ENCODE measurements at places on chromosomes 4 and X.

GRCh38 chr4:120826449-120826848 is 96.1 kb downstream of the PRDM5 start:
- H3K27ac ChIP-seq: no peak overlapping the region
- peaks cover 2% of the 10 kb centered on the region for H3K27me3 ChIP-seq
- H3K4me3 ChIP-seq: no peak overlapping the region
- H3K4me1 ChIP-seq: no peaks in the 10 kb centered on the region

GRCh38 chr4:99861120-99861905 is 32.9 kb downstream of the LAMTOR3 start:
- DNase-seq: no peak
- no peaks in the 10 kb centered on the region for H3K27me3 ChIP-seq
- no peaks in the 10 kb centered on the region for H3K36me3 ChIP-seq
- H3K27ac ChIP-seq: no peak overlapping the region
- H3K4me1 ChIP-seq: no peaks in the 10 kb centered on the region
- H3K4me3 ChIP-seq: no peak overlapping the region

- H3K27me3 ChIP-seq: no peaks in the 10 kb centered on the region
- no peak for DNase-seq
- H3K4me1 ChIP-seq: no peaks in the 10 kb centered on the region
Observed at GRCh38 chrX:146154191-146154590, 336.6 kb downstream of the SLITRK2 start.

DNA sequence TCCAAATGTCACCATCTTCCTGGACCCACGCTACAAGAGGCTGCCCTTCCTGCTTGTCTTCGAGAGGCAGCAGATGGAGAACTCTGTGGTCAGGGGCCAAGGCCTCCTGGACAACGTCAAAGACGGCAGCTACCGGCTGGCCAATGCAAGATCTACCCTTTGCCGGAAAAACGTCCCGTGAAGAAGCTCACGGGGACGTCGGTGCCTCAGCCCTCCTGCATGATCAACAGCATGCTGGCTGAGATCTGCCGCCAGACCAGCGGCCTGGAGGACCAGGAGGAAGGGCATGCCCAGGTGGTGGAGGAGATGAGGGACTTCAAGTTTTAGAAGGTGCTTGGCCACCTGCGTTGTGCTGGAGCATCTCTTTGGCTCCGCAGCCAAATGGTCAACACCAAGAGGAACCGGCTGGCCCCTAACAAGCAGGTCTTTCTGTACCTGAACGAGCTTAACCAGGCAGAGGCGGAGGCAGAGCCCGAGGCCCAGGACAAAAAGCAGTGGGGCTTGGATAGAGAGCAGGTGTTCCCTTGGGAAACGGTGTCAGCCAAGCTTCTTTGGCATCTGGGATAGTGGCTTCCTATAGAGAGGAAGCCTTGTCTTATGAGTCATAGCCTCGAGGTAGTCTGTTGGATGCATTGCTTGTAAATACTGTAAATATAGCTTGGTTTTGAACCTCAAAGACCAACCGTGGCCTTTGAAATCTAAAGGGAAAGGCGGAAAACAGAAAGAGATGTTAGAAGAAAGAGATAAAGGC is 94.8 kb upstream of the ELOVL6 start:
- no peaks in the 10 kb centered on the region for H3K36me3 ChIP-seq
- H3K4me3 ChIP-seq: no peak overlapping the region
- H3K27ac ChIP-seq: no peak overlapping the region
- H3K27me3 ChIP-seq: no peaks in the 10 kb centered on the region
- no peaks in the 10 kb centered on the region for H3K4me1 ChIP-seq

- H3K4me3 ChIP-seq: no peak overlapping the region
- DNase-seq: no peak
- H3K36me3 ChIP-seq: no peaks in the 10 kb centered on the region
Observed at GRCh38 chr4:68617003-68617698, 41.0 kb upstream of the UGT2B17 start.

DNA sequence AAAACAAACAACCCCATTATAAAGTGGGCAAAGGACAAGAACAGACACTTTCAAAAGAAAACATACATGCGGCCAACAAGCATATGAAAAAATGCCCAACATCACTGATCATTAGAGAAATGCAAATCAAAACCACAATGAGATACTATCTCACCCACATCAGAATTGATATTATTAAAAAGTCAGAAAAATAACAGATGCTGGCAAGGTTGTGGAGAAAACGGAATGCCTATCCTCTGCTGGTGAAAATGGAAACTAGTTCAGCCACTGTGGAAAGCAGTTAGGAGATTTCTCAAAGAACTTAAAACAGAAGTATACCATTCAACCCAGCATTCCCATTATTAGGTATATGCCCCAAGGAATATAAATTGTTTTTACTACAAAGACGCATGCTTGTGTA is 112.5 kb downstream of the JADE1 start:
- no peaks in the 10 kb centered on the region for H3K27me3 ChIP-seq
- DNase-seq: no peak
- H3K36me3 ChIP-seq: peaks cover 3% of the 10 kb centered on the region
- H3K4me3 ChIP-seq: no peak overlapping the region
- H3K27ac ChIP-seq: no peak overlapping the region
- no peaks in the 10 kb centered on the region for H3K4me1 ChIP-seq

GRCh38 chrX:73524906-73525305 is 38.1 kb upstream of the CHIC1 start:
- no peaks in the 10 kb centered on the region for H3K36me3 ChIP-seq
- no peaks in the 10 kb centered on the region for H3K4me1 ChIP-seq
- H3K4me3 ChIP-seq: no peak overlapping the region

DNA sequence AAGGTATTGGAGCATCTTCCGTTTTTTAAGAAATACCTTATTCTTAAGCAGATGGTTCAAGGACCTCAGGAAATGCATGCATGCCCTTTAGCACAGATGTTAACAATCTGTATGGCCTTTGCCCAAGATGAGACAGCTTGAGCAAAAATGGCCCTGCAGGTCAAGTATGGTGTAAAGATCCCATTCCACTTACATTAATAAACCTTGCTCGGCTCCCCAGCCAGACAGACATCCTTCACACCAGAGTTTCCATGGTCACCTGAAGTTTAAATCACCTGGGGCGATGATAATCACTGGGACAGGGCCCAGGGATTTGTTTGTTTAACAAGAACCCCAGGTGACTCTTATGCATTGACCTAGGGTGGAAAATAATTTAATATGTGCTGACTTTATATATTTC is 287.0 kb upstream of the NOCT start:
- H3K4me3 ChIP-seq: no peak overlapping the region
- no peak for DNase-seq
- H3K27ac ChIP-seq: no peak overlapping the region
- no peaks in the 10 kb centered on the region for H3K36me3 ChIP-seq

GRCh38 chr4:150961566-150961965 is 53.5 kb downstream of the LRBA start:
- peaks cover 5% of the 10 kb centered on the region for H3K36me3 ChIP-seq
- no peaks in the 10 kb centered on the region for H3K27me3 ChIP-seq
- no peak overlapping the region for H3K27ac ChIP-seq
- DNase-seq: no peak

- H3K27ac ChIP-seq: no peak overlapping the region
- no peaks in the 10 kb centered on the region for H3K27me3 ChIP-seq
- H3K36me3 ChIP-seq: no peaks in the 10 kb centered on the region
- DNase-seq: no peak
Observed at GRCh38 chr4:32932156-32932555, 2212.0 kb downstream of the PCDH7 start.

DNA sequence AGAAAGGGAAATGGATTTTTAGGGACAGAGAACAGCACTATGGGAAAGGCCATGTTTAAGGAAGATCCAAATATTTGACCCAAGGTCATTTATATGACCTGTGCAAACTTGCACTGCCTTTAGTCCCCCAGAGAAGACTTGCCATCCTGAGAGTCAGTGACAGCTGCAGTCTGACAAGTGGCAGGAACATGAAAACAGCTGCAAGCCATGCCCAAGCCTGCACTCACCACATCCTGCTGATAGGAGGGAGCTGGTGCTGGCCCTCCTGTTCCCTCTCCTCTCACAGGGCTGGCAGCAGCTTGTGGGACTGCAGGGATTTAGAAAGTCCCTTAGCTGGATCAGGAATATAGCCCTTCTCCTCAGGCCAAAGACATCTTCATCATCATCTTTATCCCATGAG is 187.7 kb downstream of the RAP1GDS1 start:
- no peaks in the 10 kb centered on the region for H3K27me3 ChIP-seq
- DNase-seq: peak; percentile 90
- peaks cover 5% of the 10 kb centered on the region for H3K36me3 ChIP-seq
- peaks cover 55% of the 10 kb centered on the region for H3K4me1 ChIP-seq
- no peak overlapping the region for H3K4me3 ChIP-seq
- H3K27ac ChIP-seq: peak overlapping the region; percentile 87

GRCh38 chrX:17464194-17464593 is 89.2 kb downstream of the NHS start:
- H3K27me3 ChIP-seq: no peaks in the 10 kb centered on the region
- H3K4me3 ChIP-seq: no peak overlapping the region
- no peaks in the 10 kb centered on the region for H3K4me1 ChIP-seq
- no peaks in the 10 kb centered on the region for H3K36me3 ChIP-seq
- H3K27ac ChIP-seq: no peak overlapping the region
- no peak for DNase-seq

- DNase-seq: no peak
- no peak overlapping the region for H3K27ac ChIP-seq
- no peaks in the 10 kb centered on the region for H3K36me3 ChIP-seq
Observed at GRCh38 chr4:155017426-155017825, 191.0 kb upstream of the NPY2R start.

GRCh38 chr4:27082776-27083175 is 222.1 kb downstream of the STIM2 start:
- no peak overlapping the region for H3K4me3 ChIP-seq
- no peaks in the 10 kb centered on the region for H3K27me3 ChIP-seq

Data from DND-41 (cell line).